ENCODE measurements at places on chromosomes 16 and 17. TPM values are rescaled to one million over a fixed set of nuclear protein-coding genes. Genes with fewer than 3 reads are reported as not detected.
A peak's percentile ranks its signal among the peaks of the same experiment; 100 is the strongest.

DNA sequence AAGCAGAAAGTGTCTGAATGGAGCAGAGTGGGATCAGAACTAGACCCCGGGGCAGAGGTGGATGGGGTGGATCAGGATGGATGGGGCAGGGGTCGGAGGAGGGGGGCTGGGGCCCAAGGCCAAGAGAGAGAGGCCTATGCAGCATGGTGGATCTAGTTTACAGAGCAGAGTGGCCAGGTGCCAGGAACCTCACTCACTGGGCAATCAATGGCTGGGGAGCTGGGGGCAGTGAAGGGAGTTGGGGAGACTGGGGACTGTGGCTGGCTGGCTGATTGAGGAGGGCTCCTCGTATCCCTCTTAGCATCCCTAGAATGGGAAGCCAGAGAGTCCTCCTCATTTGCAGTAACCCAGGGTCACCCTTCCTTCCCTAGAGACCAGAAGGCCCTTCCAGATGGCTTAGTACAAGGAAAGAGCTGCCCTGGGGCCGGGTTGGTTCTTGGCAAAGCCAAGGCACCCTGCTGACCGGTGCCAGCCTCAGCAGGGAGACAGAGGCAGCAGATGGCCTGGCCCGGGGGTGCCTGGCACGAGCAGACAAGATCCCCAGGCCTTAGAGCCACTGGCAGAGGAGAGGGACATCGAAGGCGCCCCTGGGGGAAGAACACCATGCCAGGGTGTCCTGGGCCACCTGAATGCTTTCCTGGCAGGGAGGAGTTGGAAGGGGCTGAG is 36.8 kb downstream of the SRCIN1 start:
- H3K27ac ChIP-seq, result no peak overlapping the region
- DNase-seq, result no peak
- no peaks in the 10 kb centered on the region for H3K36me3 ChIP-seq
- peaks cover 4% of the 10 kb centered on the region for H3K4me1 ChIP-seq
- H3K27me3 ChIP-seq, result peaks cover 92% of the 10 kb centered on the region
- no peak overlapping the region for H3K4me3 ChIP-seq

DNA sequence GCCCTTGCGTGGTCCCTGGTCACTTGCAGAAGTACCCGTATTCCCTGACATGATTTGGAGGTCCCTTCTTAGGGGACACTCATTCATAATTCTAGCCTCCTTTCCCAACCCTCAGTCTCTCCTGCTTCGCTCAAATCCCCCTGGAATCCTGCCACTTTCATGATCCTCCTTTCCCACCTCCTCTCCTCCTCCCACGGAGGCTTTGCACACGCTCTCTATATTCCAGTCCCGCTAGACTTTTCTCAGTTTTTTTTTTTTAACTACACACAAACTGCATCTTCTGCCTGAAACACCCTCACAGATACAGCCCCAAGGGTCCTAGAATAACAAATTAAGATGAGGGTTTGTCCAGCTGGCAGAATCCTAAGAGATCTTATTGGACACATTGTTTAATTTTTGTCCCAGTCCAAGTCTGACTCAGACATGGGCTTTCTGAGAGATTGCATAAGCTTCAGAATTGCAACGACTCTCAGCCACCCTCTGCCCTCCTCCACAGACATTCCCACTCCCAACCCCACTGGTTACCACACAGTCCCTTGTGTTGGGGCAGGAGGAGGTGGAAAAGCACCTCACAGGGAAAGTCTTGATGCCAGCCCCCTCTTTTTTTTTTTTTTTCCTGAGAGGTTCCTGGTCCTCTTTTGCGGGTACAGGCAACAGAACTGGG is 739.5 kb upstream of the EEF2KMT start:
- no peak overlapping the region for H3K4me3 ChIP-seq
- H3K27me3 ChIP-seq, result no peaks in the 10 kb centered on the region
- H3K36me3 ChIP-seq, result no peaks in the 10 kb centered on the region

- H3K4me3 ChIP-seq, result no peak overlapping the region
- DNase-seq, result peak; percentile 92
- H3K36me3 ChIP-seq, result peaks cover 16% of the 10 kb centered on the region
- no peaks in the 10 kb centered on the region for H3K27me3 ChIP-seq
- H3K4me1 ChIP-seq, result peaks cover 4% of the 10 kb centered on the region
Observed at GRCh38 chr17:1486802-1487695, 5.4 kb downstream of the MYO1C start.

DNA sequence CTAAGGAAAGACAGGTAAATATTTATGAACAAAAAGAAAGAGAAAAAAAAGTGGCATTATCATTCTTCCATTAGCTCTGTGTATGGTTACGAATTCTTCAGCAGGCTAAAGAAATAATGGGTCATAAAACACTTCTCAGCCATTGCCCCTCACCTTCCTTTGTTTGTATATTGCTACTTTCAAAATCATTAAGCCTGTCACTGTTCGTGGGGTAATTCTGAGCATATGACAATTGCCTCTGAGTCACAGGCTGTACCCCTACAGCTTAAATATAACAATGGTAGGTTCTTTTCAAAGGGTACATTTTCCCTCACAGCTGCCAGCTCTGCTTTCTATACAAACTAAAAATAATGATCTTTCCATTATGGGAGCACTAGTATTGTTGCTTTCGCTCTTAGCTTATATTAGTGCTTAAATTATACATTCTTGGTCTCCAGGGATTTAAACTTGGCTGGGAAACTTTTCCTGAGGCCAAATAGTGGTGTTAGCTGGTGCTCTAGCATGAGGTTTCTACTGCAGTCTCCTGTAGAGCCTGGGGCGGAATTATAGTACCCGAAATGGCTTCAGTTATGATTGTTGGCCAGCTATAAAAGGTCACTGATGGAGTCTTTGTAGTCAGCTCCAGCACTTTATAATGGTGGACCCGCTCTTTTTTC is 74.7 kb upstream of the CDH11 start:
- H3K4me3 ChIP-seq, result no peak overlapping the region
- DNase-seq, result no peak
- H3K27me3 ChIP-seq, result no peaks in the 10 kb centered on the region
- H3K27ac ChIP-seq, result no peak overlapping the region
- no peaks in the 10 kb centered on the region for H3K36me3 ChIP-seq

DNA sequence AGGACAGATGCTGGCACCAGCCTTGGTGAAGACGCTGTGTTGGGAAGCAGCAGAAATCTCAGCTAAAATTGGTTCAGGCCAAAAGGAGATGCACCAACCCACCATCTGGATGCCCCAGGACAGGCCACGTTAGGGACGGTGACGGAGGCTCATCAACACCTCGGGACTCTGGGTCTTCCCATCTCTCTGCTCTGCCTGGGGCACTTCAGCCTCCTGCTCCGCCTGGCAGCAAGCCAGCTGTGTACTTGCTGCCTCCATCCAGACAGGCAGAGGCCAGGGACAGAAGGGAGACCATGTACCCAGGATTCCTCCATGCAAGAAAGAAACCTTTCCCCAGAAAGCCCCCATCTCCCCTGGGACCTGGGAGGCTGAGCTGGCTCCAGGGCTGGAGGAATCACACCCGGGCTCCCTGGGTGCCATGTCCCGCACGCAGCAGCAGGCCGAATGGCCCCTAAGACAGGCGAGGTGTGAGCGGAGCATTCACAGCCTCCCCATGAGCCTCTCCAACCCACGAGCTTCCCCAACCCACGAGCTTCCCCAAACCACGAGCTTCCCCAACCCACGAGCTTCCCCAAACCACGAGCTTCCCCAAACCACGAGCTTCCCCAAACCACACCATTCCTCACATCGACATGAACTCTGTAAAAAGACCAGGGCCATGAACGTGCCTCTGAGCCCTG is 274.5 kb downstream of the C16orf95 start:
- no peak overlapping the region for H3K27ac ChIP-seq
- no peaks in the 10 kb centered on the region for H3K36me3 ChIP-seq
- no peak for DNase-seq
- no peak overlapping the region for H3K4me3 ChIP-seq
- H3K4me1 ChIP-seq, result peaks cover 8% of the 10 kb centered on the region

- peaks cover 14% of the 10 kb centered on the region for H3K4me1 ChIP-seq
- peak; percentile 87 for DNase-seq
- no peak overlapping the region for H3K27ac ChIP-seq
- no peak overlapping the region for H3K4me3 ChIP-seq
- H3K36me3 ChIP-seq, result no peaks in the 10 kb centered on the region
- H3K27me3 ChIP-seq, result no peaks in the 10 kb centered on the region
Observed at GRCh38 chr16:12148120-12148519, 171.6 kb downstream of the SNX29 start.

- H3K36me3 ChIP-seq, result peaks cover 3% of the 10 kb centered on the region
- no peak overlapping the region for H3K4me3 ChIP-seq
- no peak overlapping the region for H3K27ac ChIP-seq
- no peaks in the 10 kb centered on the region for H3K4me1 ChIP-seq
Observed at GRCh38 chr17:43143201-43143600, 18.0 kb upstream of the BRCA1 start.

DNA sequence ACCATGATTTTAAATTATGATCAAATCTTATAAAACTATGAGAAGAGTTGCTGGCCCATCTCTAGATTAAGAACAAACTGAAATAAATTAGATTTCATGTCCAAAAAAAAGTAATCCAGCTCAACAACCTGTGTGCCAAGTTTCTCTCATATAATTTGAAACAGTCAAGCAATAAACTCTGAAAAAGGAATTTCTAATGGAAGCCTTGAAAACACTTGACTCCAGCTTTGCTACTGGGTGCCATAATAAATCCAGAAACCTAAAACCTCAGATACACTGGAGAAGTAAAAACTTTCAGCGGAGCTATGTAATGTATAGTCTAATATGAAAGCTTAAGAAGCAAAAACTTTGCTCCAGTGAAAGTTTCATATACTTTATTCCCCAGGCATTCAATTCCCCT is 25.5 kb downstream of the RPGRIP1L start:
- H3K4me1 ChIP-seq, result no peaks in the 10 kb centered on the region
- H3K36me3 ChIP-seq, result peaks cover 6% of the 10 kb centered on the region
- no peaks in the 10 kb centered on the region for H3K27me3 ChIP-seq
- H3K4me3 ChIP-seq, result no peak overlapping the region
- no peak overlapping the region for H3K27ac ChIP-seq

DNA sequence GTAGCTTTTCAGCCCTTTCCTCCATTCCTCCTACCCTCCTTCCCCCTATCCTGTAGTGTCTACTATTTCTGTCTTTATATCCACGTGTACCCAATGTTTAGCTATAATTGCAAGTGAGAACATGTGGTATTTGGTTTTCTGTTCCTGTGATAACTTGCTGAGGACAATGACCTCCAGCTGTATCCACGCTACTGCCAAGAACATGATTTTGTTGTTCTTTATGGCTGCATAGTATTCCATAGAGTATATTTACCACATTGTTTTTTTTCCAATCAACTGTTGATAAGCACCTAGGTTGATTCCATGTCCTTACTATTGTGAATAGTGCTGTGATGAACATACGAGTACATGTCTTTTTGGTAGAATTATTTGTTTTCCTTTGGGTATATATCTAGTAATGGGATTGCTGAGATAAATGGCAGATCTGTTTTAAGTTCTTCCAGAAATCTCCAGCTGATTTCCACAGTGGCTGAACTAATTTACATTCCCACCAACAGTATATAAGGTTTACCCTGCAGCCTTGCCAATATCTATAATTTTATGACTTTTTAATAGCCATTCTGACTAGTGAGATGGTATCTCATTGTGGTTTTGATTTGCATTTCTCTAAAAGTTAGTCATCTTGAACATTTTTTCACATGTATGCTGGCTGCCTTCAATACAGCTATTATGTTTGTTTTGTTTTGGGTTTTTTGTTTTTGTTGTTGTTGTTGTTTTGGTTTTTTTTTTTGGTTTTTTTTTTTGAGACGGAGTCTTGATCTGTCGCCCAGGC is 10.9 kb upstream of the COPRS start:
- no peak for DNase-seq
- no peaks in the 10 kb centered on the region for H3K27me3 ChIP-seq
- no peak overlapping the region for H3K4me3 ChIP-seq

GRCh38 chr16:4685776-4686496 is 7.4 kb upstream of the NUDT16L1 start:
- H3K4me3 ChIP-seq, result no peak overlapping the region
- DNase-seq, result no peak
- H3K36me3 ChIP-seq, result peaks cover 26% of the 10 kb centered on the region
- no peak overlapping the region for H3K27ac ChIP-seq
- no peaks in the 10 kb centered on the region for H3K27me3 ChIP-seq

DNA sequence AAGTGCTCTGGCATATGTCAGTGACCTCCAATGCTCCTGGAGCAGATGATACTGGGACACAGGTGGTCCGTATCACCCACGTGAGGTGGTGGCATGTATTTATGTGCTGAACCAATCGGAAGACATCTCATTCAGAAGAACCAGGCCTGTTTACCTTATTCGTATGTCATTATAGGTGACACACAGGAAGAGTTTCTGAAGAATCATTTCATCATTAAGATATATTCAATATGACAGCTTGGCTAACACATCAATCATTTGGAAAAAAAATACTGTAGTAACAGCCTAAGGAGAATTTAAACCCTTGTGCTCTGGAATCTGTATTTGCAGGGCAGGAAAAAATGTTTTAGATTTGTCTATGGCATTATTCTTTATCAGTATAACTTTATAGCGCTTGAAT is 44.6 kb downstream of the RBFOX1 start:
- no peak for DNase-seq
- no peaks in the 10 kb centered on the region for H3K36me3 ChIP-seq
- H3K27ac ChIP-seq, result no peak overlapping the region
- H3K27me3 ChIP-seq, result no peaks in the 10 kb centered on the region
- no peak overlapping the region for H3K4me3 ChIP-seq

GRCh38 chr16:88323546-88324330 is 59.0 kb upstream of the ZNF469 start:
- no peaks in the 10 kb centered on the region for H3K4me1 ChIP-seq
- no peak overlapping the region for H3K27ac ChIP-seq
- no peak overlapping the region for H3K4me3 ChIP-seq
- H3K36me3 ChIP-seq, result no peaks in the 10 kb centered on the region

DNA sequence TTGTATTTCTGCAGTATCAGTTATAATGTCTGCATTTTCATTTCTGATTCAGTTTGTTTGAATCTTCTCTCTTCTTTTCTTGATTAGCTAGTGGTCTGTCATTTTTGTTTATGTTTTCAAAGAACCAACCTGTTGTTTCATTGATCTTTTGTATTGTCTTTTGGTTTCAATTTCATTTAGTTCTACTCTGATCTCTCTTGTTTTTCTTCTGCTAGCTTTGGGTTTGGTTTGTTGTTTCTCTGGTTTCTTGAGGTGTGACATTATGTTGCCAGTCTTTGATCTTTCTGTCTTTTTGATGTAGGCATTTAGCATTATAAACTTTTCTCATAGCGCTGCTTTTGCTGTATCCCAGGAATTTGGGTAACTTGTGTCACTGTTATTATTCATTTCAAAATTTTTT is 107.2 kb downstream of the PHKB start:
- H3K27ac ChIP-seq, result no peak overlapping the region
- H3K36me3 ChIP-seq, result no peaks in the 10 kb centered on the region
- DNase-seq, result no peak
- no peaks in the 10 kb centered on the region for H3K4me1 ChIP-seq

The CCL14 gene
- not detected for total RNA-seq

The TBX21 gene
- total RNA-seq, result not detected

The CTRB1 gene
- not detected for total RNA-seq

The C16orf87 gene
- 20.6 TPM for total RNA-seq

The HBQ1 gene
- total RNA-seq, result 1.0 TPM

The SNF8 gene
- total RNA-seq, result 152 TPM

The RRAD gene
- not detected for total RNA-seq

The KRTAP4-3 gene
- total RNA-seq, result not detected

Measured in endodermal cell (in vitro differentiated cells).